ENCODE measurements at places on chromosomes 12 and 14. TPM values are rescaled to one million over a fixed set of nuclear protein-coding genes. Genes with fewer than 3 reads are reported as not detected.

The SLC35F4 gene
- not detected for total RNA-seq

The IAPP gene
- not detected for total RNA-seq

DNA sequence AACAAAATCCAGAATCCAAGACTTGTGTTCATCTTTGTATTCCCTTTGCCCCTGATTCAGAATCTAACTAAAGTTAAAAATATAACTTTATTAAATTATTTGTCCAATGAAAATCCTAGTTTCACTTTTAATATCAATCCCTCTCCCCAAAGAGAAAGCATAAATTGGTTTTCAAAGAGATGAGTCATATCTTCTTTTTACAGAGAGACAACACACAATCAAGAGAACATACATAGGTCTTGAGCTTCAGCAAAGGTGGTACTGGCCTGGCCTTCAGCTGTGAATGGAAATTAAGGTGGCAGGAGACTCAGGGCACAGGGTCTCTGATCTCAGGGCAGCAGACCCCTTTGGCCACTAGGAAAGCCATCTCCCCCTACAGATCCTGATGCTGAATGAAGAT lies 4.3 kb upstream of the ASCL1 start:
- DNase-seq: no peak

- no peak for DNase-seq
Observed at GRCh38 chr12:47318963-47319362, 239.2 kb upstream of the AMIGO2 start.

The AKAP3 gene
- total RNA-seq: 0.44 TPM

The TMPRSS12 gene
- not detected for total RNA-seq

DNA sequence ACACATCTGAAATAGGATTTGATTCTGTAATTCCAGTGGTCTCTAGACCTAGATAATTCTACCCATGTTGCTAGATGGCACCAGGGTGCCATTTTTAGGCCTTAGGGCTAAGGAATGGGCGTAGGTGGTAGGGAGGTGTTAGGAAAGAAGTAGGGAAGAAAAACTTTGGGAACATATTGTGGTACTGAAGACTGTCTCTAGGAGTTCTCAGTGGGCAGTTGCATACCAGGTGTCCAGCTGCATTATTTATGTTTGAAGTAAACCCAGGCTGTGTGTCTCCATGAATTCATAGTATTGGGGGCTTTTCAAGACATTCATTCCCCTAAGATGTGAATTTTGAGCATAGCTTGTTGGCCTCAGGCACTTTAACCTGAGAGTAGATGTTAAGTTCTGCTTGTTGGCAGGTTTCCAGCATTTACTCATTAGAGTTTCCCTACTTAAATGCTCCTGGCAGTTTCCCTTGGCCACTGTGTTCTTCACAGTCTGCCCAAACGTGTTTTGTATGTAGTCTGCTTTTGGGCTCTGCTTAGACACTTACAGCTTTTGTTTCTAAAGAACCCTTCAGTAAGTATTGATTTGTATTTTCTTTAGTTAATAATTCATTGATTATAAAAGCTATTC lies 31.5 kb upstream of the CCT2 start:
- DNase-seq: no peak

The DTD2 gene
- 15.2 TPM for total RNA-seq

GRCh38 chr12:49190974-49191373 lies 2.1 kb upstream of the TUBA1A start:
- DNase-seq: no peak

The ADCY6 gene
- 1.0 TPM for total RNA-seq

DNA sequence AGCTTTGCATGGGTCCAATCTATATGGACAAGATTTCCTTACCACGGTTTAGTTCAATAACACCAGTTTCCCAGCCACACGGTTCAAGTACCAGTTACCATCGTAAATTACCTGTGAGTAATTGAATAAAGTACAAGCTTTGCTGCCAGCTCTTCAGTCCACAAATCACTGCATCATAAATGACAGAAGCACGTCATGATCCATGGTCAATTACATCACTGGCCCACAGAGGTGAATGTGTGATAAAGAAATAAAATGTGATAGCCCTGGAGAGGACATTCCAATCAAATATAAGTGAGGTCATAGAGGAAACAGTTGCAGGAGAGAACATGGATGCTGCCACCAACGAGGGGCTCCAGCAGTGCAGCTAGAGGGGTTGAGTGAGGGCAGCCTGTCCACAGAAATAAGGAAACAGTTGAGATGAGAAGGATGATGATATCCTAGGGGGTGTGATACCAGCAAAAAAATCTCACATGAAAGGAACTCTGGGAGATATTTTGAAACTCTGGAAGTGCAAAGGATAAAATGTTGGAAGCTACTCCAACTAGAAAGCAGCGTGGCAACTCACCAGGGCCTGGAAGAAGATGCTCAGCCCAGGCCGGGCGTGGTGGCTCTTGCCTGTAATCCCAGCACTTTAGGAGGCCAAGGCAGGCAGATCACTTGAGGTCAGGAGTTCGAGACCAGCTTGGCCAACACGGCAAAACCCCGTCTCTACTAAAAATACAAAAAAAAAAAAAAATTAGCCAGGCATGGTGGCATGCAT lies 5.8 kb upstream of the DYNC1H1 start:
- DNase-seq: no peak

- DNase-seq: no peak
Observed at GRCh38 chr12:103494051-103494733, 1.6 kb downstream of the C12orf42 start.

- no peak for DNase-seq
Observed at GRCh38 chr14:88841741-88842140, 17.3 kb downstream of the TTC8 start.

GRCh38 chr12:71240946-71241345 lies 83.1 kb upstream of the TSPAN8 start:
- DNase-seq: no peak

DNA sequence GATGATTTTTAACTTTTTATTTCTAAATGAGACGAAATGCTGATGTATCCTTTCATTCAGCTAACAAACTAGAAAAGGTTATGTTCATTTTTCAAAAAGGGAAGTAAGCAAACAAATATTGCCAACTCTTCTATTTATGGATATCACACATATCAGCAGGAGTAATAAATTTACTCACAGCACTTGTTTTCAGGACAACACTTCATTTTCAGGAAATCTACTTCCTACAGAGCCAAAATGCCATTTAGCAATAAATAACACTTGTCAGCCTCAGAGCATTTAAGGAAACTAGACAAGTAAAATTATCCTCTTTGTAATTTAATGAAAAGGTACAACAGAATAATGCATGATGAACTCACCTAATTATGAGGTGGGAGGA lies 139.6 kb downstream of the HMGA2 start:
- DNase-seq: no peak

- no peak for DNase-seq
Observed at GRCh38 chr12:15846887-15847286, 35.3 kb upstream of the STRAP start.

The GALNT9 gene
- not detected for total RNA-seq

Measured in K562 (cell line).